ENCODE measurements at places on chromosomes 2 and 18. TPM values are rescaled to one million over a fixed set of nuclear protein-coding genes. Genes with fewer than 3 reads are reported as not detected.
A peak's percentile ranks its signal among the peaks of the same experiment; 100 is the strongest.

Gene TMEM247
- total RNA-seq: not detected

Gene EPHA4
- 42.2 TPM for total RNA-seq

Gene ARL6IP6
- 30.9 TPM for total RNA-seq

Gene ACOXL
- not detected for total RNA-seq

Gene ESPNL
- 1.5 TPM for total RNA-seq

- DNase-seq: no peak
Observed at GRCh38 chr18:46663539-46663938, 6.5 kb upstream of the LOXHD1 start.

DNA sequence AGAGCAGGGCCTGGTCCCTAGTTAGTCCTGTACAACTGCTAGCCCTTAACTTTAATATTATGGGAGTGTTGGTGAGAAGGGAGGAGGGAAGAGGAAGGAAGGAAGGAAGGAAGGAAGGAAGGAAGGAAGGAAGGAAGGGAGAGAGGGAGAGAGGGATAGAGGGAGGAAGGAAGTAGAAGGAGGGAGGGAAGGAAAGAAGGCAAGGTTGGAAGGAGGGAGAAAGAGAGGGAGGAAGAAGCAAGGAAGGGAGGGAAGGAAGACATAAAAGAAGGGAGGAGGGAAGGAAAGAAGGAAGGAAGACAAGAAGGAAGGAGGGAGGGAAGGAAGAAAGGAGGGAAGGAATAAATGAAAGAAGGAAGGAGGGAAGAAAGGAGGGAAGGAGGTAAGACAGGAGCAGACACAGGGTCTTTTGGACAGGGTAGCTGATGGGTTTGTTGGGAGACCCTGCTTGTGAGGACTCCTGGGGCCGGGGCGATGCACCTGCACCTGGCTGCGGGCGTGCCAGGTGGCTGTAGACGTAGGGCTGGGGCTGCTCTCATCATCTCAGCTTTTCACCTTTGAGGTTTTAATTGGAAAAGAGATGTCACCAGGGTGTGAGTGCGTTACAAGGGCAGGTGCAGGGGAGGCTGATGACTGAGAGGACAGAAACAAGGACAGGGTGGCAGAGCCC is 5.9 kb upstream of the POMC start:
- DNase-seq: no peak

GRCh38 chr2:190600293-190601103 is 48.4 kb upstream of the NAB1 start:
- no peak for DNase-seq

DNA sequence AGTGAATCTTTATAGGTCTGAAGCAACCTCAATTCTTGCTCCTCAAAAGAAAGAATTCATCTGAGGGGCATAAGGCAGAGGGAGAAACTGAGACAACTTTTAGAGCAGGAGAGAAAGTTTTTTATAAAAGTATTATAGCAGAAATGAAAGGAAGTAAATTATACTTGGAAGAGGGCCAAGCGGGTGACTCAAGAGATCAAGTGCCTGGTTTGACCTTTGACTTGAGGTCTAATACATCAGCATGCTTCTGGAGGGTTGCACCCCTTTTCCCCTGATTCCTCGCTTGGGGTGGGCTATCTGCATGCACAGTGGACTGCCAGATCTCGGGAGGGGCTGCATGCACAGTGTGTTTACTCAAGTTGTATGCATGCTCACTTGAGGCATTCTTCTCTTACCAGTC is 268.5 kb upstream of the LRATD1 start:
- no peak for DNase-seq

- DNase-seq: no peak
Observed at GRCh38 chr2:43135583-43135982, 90.8 kb downstream of the ZFP36L2 start.

DNA sequence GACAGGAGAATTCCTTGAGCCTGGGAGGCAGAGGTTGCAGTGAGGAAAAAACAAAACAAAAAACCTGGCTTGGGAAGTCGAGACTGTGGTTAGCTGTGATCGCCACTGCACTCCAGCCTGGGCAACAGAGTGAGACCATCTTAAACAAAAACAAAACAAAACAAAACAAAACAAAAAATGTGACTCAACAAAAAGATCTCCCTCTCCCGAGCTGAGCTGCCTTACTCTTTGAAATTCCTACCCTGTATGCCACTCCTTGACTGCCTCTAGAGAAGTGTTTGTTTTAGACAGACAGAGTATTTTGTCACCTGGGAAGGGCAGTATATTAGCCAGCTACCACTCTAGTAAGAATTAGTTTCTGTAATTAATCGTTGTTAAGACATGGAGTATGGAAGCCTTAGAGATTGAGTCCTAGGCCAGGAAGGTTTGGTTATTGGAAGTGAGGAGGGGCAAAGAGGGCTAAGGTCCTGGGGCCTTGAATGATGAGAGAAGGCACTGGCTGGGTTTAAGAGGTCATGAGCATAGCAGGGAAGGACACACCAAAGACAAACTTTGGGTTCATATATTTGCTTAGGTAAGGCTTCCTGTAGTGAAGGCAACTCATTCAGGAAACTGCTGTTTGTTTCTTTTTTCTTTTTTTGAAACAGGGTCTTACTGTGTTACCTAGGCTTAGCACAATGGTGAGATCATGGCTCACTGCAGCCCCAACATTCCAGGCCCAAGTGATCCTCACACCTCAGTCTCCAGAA is 56.0 kb downstream of the HAUS1 start:
- DNase-seq: no peak

DNA sequence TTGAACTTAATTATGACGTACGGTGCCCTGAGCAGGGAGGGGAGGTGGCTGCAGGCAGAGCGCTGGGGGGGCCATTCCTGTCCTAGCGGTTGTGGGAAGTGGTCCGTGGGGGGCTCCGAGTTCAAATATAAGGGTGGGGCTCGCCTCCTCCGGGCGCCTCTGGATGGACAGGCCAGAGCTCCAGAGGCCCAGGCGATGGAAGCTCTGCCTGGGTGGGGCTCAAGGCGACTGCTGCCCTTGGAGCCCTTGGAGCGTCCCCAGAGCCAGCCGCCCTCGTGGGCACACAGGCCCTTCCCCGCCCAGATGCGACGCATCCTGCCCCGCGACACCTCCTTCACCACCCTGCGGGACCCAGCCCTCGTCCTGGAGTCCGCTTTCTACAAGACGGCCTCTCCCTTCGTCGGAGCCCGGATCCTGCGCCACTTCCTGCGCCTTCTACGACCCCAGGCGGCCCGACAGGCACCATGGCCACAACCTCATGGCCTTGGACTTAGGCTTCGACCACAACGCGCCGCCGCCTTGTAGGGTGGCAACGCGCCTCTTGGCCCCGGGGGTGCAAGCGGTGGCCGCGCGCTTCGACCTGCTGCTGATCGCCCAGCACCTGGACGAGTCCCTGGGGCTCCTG is 10.5 kb downstream of the AQP12B start:
- DNase-seq: no peak

DNA sequence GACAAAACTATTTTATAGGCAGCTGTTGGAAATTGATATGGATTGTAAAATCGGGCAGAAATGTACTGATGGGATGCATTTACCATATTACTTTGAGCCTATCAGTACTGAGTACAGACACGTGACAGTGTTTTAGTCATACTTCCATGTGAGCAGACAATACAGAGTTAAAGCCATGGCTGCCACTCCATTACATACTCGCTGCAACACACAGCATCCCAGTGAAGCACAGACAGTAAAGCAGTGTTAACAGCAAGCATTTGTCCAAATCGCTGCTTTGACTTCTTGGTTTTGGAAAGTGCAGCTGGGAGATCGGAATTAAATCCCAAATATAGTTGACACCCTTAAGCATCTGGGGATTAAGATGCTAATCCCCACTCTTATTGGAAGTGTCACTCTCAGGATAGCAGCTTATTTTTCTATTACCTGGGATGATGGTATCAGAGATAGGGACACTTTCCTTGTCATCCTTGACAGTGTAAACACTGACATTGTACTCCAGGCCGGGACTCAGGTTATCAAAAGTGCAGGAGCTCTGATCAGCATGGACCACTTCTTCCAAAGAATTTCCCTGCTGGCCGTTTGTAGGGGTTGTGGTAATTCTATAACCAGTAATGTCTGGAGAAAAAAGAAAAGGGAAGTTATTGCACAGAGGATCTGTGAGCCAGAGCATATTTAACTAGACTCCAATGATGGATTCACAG is 41.6 kb downstream of the FN1 start:
- DNase-seq: no peak

DNA sequence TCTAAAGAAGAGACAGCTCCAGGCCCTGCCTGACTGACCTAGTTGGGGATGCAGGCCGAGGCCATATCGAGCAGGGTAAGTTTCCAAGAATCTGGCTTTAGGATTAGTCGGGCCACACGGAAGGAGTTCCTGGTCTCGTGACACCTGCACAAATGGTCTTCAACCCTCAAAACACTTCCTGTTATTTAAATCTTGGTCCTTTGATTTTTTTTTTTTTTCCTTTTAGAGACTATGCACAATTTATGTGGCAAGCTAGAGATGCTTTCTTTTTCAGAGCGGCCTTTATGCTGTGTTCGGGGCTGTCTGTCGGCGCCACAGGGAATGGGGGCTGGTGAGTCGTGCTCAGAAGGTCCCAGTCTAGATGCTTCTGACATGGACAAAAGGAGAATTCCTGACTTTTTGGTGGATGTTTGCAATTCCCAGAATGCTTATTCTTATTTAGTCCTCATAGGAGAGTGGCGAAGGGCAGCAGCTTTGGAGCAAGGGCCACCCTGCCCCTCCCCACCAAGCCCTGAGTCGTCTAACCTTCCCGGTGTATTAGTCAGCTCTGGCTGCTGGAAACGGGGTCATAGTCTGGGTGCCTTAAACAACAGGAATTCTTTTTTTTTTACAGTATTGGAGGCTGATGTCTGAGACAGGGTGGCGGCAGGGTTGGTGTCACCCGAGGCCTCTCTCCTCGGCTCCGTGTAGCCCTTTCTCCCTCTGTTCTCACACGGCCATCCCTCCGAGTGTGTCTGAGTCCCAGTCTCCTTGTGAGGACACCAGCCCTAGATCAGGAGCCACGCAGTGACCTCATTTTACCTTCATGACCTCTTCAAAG is 27.4 kb downstream of the HPCAL1 start:
- DNase-seq: peak; percentile 79

- DNase-seq: no peak
Observed at GRCh38 chr2:240202586-240202985, 62.1 kb upstream of the OTOS start.

Data from GM23248 (cell line).